CD4-positive, alpha-beta T cell treated with Interleukin-15 for 4 hours (primary cell): ENCODE measurements at places on chromosomes 12 and 14.

GRCh38 chr12:2535583-2536204 is 259.1 kb upstream of the FKBP4 start:
- DNase-seq: no peak

- no peak for DNase-seq
Measured at GRCh38 chr12:44148936-44149335, 313.1 kb downstream of the TMEM117 start.

DNA sequence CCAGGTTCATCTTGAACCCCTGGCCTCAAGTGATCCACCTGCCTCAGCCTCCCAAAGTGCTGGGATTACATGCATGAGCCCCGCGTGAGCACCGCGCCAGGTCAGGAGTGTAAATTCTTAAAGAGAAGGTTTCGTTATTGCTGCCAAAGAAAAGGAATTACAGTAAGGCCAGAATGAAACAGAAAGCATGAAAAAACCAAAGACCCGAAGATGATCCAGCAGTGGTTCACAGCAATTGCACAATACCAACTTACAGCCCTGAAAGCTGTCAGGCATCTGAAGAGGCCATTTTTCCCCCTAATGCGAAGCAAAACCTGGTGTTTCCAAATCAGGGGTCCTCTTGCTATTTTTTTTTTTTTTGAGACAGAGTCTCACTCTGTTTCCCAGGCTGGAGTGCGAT is 10.3 kb downstream of the RBM23 start:
- no peak for DNase-seq

- DNase-seq: peak; percentile 20
Measured at GRCh38 chr12:7439579-7440505, 4.1 kb downstream of the CD163L1 start.

DNA sequence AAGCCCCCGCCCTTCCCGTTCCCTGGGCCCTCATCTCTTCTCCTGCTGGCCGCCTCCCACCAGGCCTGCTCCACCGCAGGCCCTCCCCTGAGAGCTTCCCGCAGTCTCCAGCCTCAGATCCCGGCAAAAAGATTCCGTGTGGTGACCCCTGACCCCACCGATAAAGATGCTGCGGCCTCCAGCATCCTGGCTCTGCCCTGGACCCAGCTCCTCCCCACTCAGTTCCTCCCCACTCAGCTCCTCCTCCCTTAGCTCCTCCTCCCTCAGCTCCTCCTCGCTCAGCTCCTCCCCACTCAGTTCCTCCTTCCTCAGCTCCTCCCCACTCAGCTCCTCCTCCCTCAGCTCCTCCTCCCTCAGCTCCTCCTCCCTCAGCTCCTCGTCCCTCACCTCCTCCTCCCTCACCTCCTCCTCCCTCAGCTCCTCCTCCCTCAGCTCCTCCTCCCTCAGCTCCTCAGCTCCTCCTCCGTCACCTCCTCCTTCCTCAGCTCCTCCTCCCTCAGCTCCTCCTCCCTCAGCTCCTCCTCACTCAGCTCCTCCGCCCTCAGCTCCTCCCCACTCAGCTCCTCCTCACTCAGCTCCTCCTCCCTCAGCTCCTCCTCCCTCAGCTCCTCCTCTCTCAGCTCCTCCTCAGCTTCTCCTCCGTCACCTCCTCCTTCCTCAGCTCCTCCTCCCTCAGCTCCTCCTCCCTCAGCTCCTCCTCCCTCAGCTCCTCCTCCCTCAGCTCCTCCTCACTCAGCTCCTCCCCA is 17.0 kb downstream of the NOC4L start:
- no peak for DNase-seq

DNA sequence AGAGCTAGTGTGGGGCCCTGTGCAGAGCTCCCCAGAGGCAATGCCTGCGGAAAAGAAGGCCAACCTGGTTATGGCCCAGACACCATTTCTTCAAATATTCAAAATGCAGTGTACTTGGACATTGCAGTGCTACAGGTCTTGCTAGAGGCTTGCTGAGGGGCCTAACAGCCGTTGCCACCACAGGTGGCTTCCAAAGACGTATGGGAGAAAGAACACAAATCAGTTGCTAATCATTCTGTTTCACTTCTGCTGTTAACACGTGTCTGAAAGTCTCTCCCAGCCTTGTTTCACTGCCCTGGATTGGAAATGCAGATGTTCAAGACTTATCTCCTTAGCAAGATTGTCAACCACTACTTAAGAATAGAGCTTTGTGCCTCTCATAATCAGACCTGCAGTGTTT is 925.9 kb downstream of the GALC start:
- DNase-seq: no peak

DNA sequence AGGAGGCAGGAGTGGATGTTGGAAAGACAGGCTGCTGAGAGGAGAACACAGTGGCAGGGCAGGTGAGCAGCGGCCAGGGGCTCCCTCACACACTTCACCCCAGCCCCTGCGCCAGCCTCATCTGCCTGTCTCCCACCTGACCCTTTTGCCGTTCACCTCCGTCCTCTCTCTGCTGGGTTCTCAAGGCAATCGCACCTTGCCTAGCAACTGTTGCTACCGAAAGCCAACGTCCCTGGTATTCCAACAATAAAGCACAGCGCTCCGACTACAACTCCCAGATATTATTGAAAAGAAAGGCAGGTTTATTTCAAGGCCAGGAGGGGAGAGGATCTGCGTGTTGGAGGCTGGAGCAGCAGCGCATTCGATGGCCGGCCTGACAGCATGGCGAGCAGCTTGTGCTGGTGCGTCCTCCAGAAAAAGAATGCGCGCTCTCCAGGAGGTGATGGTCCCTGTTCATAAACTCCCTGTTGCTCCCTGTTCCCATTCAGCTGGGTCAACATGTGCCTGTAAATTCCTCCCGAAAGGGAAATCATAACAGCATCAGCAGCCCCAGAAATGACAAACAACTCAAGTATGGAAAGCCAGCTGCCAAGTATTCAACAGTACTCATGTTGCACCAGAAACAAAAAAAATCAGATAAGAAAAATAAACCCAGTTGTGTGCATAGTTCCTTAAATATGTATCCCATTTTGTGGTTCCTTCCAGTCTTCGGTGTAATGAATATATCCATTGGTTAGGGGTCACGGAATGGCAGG is 153.0 kb upstream of the DIO3 start:
- no peak for DNase-seq

DNA sequence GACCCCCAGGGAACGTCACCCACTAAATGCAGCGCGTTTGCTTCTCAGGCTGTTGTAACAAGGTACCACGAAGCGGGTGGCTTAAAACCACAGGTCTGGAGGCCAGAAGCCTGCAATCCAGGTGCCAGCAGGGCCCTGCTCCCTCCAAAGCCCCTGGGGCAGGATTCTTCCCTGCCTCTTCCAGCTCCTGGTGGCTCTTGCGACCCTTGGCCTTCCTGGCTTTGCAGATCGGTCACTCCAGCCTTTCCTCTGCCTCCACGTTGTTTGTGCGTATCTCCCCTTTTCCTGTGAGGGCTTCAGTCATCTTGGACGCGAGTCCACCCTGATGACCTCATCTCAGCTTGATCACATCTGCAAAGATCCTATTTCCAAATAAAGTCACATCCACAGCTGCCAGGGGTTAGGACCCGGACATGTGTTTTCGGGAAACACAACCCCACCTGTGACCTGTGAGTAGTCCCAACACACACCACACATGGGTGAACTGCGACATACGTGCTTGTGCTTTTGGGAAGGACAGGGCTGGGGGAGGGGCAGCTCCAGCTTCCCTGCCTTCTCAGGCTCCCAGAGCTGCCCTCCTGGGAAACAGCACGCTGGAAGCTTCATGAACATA is 114.5 kb upstream of the NCOR2 start:
- DNase-seq: no peak

DNA sequence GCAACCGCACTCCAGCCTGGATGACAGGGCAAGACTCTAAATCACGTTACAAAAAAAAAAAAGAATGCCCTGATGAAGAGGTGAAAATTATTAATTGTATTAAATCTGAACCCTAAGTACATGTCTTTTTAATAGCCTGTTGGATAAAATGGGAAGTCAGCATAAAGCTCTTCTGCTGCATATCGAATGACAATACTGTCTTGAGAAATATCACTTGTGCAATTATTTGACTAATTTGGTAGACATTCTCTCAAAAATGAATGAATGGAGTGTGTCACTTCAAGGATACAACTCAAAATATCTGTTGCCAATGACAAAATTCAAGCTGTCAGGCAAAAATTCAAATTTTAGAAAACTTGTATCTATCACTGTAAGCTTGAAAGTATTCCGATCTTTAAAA is 38.9 kb downstream of the DNAI7 start:
- no peak for DNase-seq

DNA sequence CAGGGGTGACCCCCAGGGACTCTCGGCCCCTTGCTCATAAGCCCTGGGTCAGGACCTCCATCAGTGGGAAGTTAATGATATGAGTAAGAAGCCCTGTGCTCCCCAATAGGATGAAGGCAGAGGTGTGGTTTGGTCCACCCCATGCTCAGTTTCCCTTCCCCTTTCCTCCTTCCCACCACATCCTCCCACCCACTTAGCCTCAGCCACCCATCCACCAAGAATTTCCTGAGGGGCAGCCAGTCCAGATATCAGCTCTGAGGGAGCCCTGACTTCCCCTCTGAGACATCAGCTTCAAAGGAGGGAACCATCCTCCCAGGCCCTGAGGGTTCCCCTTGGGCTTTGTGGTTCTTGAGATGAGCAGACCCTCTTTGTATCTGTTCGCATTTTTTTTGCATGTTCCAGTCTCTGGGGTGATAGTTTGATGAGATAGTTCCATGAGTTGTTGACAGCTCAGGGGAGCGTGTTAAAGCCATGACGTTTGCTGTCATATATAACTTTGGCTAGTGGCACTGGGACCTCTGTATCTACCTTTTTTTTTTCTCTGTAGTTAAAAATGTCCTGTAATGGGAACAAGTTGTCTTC is 71.2 kb downstream of the LGMN start:
- DNase-seq: no peak

DNA sequence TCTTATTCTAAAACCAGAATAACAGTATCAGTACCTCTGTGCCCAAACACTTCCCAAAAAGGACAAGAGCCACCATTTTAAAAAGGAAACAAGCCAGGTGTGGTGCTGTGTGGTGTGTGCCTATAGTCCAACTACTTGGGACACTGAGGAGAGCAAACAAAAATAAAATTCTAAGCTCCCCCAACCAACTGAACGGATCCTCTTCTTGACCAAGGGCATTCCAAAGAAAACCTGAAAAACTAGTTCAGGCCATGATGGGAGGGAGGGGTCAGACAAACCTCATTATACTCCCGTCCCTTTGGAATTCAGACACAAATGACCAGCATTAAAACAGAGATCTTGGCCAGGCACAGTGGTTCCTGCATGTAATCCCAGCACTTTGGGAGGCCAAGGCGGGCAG is 20.5 kb downstream of the SLC11A2 start:
- no peak for DNase-seq

DNA sequence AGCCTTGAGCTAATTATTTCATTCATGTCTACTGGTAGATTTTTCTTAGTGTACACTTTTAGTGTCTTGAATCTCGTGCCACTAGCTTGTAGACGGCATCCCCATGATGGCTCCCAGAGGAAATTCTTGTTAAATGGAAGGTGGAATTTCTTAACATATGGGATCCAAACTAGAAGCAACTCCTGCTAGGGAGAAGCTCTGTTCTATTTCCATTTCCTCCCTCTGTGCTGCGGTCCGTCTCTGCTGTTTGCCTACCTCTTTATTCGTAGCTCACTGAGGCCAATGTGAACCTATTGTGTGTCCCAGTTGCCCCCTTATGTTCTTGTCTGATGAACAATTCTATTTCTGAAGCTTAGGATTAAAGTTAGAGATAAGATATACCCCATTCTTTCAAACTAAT is 588 bp downstream of the PIK3C2G start:
- DNase-seq: no peak

GRCh38 chr12:39646963-39647362 is 27.4 kb upstream of the ABCD2 start:
- DNase-seq: no peak

GRCh38 chr12:106445959-106446358 is 88.4 kb downstream of the POLR3B start:
- no peak for DNase-seq

DNA sequence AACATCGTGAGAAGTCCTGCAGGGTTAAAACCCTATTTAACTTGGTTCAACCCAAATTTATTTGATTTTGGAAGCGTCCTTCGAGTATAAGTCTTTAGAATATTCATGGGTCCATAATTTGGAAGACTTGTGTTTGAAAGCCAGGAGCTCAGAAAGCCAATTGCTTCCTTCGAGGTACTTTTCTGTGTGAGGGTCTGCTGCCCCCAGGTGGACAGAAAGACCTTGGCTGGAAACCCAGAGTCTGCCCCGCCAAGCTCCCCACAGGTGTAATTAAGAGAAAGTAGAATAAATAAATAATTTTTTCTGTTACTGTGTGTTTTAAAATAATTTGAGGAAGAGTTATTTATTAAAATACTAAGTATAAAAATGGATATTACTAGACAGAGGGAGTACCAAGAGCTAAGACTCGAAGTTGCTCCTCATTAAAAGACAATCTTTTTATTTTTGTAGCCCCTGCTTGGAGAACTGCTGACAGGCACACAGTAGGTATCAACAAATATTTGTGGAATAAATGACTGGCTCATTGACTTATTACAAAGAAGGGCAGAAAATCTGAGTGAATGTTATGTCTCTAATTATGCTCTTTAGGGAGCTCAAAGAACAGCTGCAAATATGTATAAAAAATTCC is 105.8 kb downstream of the PAH start:
- no peak for DNase-seq

DNA sequence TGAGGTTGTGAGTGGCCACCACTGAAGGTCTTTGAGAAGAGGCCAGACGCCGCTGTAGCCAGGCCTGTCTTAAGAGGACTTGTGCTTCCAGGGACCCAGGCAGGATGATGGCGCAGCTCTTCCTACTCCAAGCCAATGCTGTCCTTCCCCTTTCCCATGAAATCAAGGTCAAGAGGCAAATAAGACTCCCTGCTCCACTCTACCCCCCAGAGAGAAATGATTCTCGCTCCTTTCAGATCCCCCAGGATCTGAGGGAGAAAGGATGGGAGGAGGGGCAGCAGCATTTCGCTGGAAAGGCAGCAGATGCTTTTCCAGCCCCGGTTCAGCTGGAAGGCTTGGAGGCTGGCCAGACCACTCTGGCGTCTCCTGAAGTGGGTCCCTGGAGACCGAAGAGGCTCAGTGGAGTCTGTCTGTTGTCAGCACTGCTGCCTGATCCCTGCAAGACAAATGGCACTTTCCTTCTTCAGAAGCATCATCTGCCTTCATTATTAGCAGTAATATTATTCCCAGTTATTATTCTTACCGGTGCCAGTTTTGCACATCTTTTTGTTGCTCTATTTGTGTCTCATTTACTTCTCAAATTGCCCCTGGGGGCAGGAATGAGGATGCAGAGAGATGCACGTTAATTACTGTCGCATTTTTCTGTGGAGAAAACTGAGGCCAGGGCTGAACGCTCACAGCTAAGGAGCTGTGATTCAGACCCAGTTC is 51.4 kb downstream of the C14orf132 start:
- no peak for DNase-seq

- no peak for DNase-seq
Measured at GRCh38 chr12:121713257-121713777, 765 bp downstream of the TMEM120B start.

DNA sequence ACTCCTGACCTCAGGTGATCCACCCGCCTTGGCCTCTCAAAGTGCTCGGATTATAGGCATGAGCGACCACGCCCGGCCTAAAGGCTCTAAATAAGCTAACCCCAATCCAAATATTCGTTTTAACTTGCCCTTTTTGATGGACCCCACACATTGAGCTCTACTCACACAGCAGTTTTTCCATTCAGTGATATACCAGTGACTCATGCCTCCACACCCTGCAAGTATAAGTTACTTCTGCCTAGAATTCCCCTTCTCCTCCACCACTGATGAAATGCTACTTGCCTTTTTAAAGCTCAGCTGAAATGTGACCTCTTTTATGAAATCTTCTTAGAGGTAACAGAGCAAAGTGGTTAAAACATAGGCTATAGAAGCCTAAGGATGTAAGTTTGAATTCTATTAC is 68.8 kb downstream of the EXOC5 start:
- no peak for DNase-seq
